ENCODE measurements at places on chromosomes 5 and 9. TPM values are rescaled to one million over a fixed set of nuclear protein-coding genes. Genes with fewer than 3 reads are reported as not detected.

Gene CDX1
- 0.41 TPM for total RNA-seq

Gene PRKACG
- not detected for total RNA-seq

Gene PNPLA7
- 25.7 TPM for total RNA-seq

Gene TLX3
- not detected for total RNA-seq

Gene FLT4
- 23.8 TPM for total RNA-seq

Gene DPYSL3
- 213 TPM for total RNA-seq

Gene LCN1
- not detected for total RNA-seq

Gene BNC2
- total RNA-seq = 85.9 TPM

Gene ADAMTS19
- total RNA-seq = 132 TPM

Gene FGD3
- total RNA-seq = 2.8 TPM

Gene TGFBR1
- total RNA-seq = 27.1 TPM

Gene PCDHA11
- 0.26 TPM for total RNA-seq

Gene LHX3
- not detected for total RNA-seq

Gene STPG3
- total RNA-seq = not detected
